ENCODE measurements at places on chromosomes 2 and 18.

- DNase-seq: no peak
Measured at GRCh38 chr2:8431446-8432125, 250.3 kb upstream of the ID2 start.

GRCh38 chr2:112020561-112020960, 34.5 kb upstream of the TMEM87B start:
- DNase-seq: no peak

- DNase-seq: peak; percentile 80
Measured at GRCh38 chr2:11778923-11779757, 32.7 kb downstream of the LPIN1 start.

- DNase-seq: no peak
Measured at GRCh38 chr18:46072959-46073358, 899 bp upstream of the PSTPIP2 start.

DNA sequence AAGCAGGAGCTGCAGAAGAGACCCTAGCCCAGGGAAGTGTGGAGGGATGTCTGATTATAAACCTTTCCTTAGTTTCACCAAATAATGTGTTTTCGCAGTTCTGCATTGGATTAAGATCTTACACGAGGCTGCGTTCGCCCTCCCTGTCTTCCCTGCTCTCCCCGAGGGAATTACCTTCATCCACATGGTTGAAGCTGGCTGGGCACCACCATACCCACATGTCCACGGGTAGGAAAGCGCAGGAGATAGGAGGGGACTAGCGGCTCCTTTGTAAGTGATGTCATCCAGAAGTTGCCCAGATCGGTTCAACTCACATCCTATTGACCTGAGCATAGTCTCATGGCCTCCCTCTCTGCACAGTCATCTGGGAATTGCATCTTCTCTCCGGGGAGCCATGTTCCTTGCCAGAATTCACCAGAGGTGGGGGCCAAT, 1.1 kb downstream of the TTL start:
- no peak for DNase-seq

DNA sequence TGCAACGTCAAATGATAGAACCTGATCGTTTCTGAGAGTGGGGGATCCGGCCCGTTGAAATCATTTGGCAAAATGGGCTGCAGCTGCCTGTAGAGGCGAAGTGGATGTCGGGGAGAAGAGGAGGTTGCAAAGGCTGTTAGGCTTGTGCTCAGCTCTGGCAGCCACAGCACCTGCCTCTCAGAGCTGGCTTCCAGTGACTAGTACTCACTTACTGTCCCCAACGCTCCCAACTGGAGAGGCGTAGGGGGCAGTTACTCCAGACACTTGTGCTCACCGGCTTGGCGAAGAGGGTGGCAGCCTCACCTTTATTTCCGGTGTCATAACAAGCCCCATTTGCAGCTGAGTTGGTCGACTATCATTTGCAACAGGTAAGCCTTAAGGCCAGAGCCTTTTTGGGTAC, 37.9 kb downstream of the NCK2 start:
- no peak for DNase-seq

- no peak for DNase-seq
Measured at GRCh38 chr2:8141780-8142179, 540.1 kb upstream of the ID2 start.

GRCh38 chr2:127170452-127171197, 49.5 kb downstream of the CYP27C1 start:
- DNase-seq: no peak

GRCh38 chr2:195468771-195469170, 188.3 kb upstream of the SLC39A10 start:
- no peak for DNase-seq

- no peak for DNase-seq
Measured at GRCh38 chr2:224669449-224669848, 46.7 kb downstream of the CCDC195 start.

- no peak for DNase-seq
Measured at GRCh38 chr2:136665736-136666135, 99.6 kb upstream of the THSD7B start.

DNA sequence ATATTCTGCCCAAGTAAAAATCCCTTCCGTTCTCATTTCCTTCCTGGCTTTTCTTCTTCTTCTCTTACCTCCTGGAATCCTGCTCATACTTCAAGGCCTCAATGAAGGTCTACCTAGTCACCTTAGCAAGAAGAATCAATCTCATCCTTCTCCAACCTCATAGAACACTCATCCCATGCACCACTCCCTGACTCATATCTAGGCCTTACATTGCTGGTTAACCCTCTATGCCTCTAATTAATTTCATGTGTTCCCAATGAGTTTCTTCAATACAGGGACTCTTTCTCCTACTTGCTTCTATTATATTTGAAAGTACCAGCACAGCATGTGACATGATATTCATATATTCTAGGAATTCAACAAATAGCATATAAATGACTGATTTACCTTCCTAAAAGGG, 63.0 kb downstream of the BCL11A start:
- no peak for DNase-seq

DNA sequence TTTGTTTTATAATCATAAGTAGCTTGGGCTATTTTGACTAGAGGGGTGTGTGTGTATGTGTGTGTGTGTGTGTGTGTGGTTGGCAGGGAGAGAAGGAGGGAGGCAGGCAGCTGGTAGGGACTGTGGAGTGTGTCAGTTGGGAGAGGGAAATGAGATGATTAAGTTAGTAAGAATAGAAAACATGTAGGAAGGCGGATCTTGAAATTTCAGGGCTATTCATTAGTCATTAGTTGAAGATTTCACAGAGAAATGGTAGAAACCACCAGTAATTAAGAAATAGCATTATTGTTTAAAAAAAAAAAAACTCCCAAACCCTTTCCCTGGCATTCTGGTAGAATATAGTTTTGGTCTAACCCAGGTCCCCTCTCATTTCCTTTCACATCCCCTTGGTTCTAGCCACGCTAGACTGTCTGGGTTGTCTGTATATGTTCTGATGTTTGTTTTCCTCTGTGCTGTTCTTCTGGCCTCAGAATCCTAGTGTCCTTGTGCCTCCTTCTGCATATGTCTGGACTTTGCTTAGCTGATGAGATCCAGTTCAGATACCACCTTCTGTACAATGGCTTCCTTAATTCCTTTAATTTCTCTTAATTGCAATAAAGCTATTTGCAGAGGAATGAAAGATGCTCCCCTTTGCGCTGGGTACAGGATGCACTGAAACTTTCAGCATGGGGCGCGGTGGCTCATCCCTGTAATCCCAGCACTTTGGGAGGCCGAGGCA, 161.6 kb downstream of the NEDD4L start:
- no peak for DNase-seq

- no peak for DNase-seq
Measured at GRCh38 chr2:84925336-84925723, 19.9 kb downstream of the TMSB10 start.

DNA sequence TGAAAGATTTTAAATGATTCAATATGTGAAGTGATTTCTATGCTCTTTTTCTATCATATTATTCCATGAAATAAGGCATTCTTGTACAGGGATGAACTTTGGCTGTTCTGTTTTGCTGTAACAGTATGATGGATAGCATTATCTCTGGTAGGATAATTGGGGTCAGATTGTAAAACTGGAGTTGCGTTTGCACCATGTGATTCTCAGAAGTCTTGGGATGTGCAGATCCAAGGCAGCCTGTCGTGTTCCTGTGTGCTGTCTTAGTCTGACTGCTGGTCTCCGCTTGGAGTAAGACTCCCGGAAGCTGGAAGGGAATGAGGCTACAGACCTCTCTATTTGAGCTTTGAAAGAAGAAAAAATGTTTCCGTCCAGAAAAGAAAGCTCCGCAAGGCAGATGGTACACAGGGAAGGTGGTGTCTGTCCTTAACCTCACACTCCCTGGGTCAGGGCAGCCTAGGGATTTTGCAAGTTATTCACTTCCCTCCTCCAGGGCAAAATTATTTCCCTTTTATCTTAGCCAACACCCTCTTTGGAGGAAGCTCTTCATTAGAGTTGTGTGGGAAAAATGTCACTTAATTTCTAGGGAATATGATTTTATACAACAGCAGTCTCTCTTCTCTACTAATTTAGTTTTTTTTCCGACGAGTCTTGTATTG, 250.6 kb downstream of the PTPRM start:
- no peak for DNase-seq

DNA sequence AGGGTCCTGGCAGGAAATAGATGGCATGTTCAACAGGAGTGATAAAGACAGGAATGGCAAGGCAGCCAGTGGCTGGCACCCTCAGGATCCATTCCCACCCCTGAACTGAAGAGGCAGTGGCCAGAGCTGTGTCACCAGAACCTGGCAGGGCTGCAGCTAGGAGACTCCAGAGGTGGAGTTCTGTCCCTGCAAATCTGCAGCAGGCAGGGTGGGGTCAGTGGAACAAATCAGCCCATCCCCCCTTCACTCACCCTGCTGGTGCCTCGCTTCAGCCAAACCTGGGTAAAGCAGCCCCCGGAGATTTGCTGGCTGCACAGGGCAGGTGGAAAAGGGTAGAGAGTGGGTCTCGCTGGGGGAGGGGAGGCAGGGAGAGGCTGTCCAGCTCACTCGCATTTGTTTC, 12.7 kb downstream of the INPP5D start:
- no peak for DNase-seq

GRCh38 chr2:10164601-10165000, 42.1 kb downstream of the RRM2 start:
- DNase-seq: no peak

- DNase-seq: no peak
Measured at GRCh38 chr2:143371616-143372015, 242.4 kb downstream of the ARHGAP15 start.

DNA sequence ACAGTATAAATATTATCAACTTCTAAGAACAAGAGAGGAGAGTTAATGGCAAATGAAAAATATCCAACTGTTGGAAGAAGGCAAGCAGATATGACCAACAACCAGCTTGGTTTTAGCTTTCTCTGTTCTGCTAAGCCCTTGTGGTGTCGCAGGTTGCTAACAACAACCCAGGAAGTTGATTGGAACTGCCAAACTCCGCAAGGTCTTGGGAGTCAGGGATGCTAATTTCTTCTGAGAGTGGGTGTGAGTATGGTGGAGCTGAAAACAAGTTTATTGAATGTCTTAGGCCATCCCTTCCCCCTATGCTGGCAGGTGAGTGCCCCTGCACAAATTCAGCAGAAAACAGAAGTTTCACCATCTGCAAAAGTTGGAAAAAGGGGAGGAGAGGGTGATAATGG, 17.5 kb downstream of the BZW1 start:
- no peak for DNase-seq

Data from CD4-positive, alpha-beta memory T cell (primary cell).